GM13977 (cell line): ENCODE measurements at places on chromosomes 12 and 14.
A peak's percentile ranks its signal among the peaks of the same experiment; 100 is the strongest.

DNA sequence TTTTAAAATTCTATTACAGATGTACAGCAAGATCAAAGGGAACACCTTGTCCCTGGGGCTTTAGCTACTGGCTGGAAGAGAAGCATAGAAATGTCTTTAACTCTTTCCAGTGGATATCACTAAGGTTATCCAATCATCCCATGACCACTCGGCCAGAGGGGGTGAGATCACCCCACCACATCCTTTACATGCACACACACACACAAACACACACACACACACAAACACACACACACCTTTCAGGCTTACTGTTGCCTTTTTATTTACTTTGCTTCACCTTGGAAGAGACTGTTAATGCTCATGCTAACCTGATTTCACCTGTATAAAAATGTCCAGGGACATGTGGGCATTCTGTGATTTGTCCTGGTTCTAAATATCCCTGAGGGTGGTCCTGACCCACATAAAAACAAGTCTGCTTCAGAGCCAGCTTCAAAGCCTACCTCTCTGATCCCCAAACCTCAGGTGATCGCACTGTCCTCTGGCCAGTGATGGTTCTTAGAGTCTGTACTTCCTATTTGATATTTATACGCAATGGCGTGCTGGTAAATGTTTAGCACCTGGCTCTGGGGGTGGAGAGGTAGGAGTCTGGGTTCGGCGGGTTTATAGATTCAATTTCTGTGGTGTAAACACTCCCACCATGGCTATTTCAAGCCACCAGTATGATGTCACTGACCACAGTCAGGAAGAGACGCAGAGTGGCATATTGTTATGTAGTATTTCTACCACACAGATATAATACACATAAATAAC lies 166.1 kb upstream of the EEA1 start:
- DNase-seq = peak; percentile 29

- DNase-seq = no peak
Observed at GRCh38 chr12:12194206-12194605, 72.6 kb downstream of the LRP6 start.

GRCh38 chr12:125674554-125675338 lies 609.5 kb downstream of the AACS start:
- DNase-seq = no peak

DNA sequence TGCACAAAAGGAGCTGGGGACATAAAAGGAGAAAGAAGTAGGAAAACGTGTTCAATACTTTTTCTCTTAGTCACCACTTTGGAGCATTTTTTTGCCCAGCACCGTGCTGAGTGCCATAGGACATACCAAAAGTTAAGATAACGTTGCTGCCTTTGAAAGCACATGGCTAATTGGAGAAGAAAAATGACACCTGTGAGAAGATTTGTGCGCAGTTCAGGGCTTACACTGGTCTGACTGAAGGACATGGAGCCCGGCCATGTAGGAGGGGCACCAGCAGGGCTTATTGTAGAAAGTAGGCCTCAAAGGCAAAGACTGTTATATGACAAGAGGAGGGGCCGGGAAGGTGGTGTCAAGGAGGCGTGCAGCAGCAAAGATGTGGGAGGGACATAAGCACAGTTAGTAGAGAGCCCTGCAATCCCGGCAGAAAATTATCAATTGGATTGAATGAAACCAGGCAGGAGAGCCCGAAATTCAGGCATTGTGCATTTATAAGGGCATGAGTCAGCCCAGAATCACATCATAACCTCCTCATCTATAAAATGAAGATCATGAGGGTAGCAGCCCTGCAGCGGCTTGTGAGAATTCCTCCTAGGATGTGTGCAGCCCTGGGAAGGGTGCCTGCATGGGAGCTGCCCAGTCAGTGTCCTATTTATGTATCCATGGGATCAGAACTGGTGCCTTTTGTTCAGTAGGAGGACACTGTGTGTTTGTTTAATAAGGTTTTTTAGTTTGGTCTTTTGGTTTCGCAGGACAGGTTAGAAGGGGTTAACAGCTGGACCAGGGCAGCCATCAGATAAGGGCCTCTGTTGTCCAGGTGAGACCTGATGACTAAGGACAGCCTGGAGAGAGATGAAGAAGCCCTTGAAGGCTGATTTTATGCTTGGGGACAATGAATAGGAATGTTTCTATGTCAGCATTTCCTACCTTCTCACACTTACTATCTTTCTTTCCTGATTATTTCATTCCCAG lies 122.4 kb downstream of the GPR135 start:
- no peak for DNase-seq

DNA sequence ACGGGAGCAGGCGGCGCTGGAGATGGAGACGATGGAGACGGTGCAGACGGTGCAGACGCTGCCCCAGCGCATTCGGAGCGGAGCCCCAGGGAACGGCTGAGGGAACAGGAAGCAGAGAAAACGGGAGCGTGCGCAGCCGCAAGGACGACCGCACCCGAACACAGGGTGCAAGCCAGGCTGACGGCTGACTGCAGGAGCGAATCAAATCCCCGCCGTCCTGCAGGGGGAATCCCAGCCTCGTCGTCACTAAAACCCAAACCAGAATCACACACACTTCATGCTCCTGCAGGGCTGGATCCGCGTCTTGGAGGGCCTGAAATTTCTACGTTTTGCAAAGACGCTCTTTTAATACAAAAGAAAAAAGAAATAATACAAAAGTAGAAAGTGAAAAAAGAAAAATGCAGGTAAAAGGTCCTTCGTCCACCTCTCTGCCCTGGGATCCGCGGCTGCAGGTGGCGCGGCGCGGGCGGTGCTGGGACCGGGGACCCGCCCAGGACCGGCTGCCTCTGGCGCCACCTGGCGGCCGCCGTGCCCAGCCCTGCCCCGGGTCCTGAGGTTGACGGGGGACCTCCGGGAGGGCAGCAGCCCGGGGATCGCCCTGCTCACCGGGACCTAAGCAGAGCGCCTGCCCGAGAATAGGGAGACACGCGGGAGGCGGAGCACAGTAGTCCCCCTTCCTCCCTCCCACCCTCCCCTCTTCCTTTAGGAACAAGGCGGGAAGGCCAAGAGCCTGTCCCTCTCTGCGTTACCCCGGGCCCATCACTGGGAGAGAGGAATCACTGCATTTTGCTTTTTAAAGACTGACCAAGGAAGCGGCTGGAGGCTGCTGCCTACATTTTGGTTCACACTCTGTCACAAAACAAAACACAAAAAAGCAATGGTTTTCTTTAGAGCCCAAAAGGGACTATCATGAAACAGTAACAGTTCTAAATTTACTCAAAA lies 20.1 kb downstream of the STX2 start:
- peak; percentile 92 for DNase-seq

- peak; percentile 72 for DNase-seq
Observed at GRCh38 chr12:4855121-4855924, 54.4 kb upstream of the KCNA1 start.

DNA sequence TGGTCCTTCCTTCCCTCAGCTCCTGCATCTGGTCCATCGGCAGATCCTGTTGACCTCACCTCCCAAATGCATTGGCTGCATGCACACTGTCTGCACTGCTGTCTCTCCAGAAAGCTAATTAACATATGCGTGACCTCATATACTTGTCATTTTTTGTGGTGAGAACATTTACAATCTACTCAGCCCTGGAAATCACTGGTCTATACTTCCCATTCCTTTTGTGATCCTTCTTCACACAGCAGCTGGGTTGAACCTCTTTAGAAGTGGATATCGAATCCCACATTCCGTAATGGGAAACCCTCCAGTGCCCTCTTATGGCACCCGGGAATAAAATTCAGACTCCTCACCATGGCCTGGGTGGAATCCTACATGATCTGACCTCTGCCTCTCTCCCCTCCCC lies 45.0 kb downstream of the SMOC1 start:
- DNase-seq = no peak

GRCh38 chr12:93325855-93326254 lies 51.9 kb upstream of the NUDT4 start:
- no peak for DNase-seq

GRCh38 chr14:61254808-61255526 lies 26.2 kb downstream of the TMEM30B start:
- DNase-seq = no peak

DNA sequence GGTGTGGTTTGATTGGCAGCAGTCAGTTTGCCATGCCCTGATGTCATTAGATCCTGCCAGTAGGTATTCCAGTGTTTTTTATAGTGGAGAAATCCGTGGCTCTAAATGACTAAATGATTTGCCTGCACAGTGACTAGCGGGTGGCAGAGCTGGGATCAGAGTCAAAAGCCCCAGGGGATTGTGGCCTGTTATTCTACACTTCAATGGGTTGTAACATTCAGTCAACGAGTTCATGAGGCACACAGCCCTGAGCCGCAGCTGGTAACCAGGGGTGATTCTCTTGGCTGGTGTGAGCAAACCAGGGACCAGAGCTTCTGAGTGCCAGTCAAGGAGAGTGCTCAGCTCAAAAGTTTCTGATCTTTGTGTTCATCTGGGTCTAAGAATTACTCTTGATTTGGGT lies 1.8 kb downstream of the MYH6 start:
- no peak for DNase-seq

GRCh38 chr12:53115891-53116648 lies 12.8 kb downstream of the SOAT2 start:
- DNase-seq = peak; percentile 7

- DNase-seq = no peak
Observed at GRCh38 chr12:13186302-13186701, 10.2 kb upstream of the EMP1 start.

DNA sequence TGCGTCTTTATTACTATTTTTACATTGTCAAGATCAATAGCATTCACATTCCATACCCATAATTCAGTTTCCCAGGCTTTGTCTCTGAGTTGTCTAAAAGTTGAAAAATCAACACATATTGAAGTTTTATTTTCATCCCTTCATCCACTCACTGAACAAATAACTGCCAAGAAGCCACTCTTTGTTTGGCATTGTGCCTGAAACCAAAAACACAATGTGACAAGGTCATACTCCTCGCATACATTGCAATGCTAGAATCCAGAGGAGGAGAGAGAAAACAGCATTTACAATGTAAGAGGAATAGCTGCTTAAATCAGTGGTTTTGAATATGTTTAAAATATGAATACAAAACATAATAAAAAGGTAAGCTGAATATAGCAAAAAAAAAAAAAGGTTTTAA lies 71.8 kb downstream of the CCDC60 start:
- DNase-seq = no peak

DNA sequence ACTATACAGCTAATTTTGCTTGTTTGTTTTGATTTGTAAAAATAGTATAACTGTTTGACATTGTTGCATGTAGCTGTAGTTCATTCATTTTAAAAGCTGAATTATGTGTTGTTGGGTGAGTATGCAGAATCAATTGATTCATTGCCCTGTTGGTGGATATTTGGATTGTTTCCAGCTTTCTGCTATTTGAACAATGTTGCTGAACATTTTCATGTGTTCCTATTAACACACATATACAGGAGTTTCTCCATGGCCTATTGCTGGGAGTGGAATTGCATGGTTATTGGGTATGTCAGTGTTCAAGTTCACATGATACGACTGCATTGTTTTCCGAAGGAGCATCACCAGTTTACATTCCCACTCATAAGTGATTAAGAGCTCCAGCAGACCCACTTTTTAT lies 75.3 kb downstream of the SRGAP1 start:
- no peak for DNase-seq

- no peak for DNase-seq
Observed at GRCh38 chr14:34463598-34463961, 1.5 kb upstream of the SPTSSA start.

DNA sequence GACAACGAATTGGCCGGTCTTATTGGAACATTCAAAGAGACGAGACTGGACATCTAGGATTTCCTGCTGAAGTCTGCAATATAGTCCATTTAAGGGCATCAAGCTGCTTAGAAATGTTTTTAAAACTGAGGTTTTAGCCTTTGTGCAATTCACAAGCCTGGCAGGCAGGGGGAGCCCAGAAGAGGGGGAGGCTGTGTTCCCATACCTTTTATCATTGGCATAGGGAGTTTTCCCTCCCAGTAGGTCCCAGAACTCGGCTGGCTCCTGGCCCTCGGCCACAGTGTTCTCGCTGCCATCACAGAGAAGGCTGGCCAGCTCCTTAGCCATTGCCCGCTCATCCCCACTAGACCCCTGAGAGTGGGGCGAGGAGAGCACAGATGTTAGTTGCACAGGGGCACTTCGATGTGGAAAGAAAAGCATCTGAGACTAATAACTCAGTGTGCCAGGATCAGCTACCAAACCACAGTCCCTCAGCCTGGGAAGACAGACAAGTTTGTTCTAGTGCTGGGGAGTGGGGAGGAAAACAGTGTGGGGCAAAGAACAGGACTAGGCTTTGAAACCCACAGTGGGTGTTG lies 15.1 kb downstream of the AVIL start:
- DNase-seq = peak; percentile 41

GRCh38 chr12:121823101-121823726 lies 19.4 kb downstream of the SETD1B start:
- no peak for DNase-seq

DNA sequence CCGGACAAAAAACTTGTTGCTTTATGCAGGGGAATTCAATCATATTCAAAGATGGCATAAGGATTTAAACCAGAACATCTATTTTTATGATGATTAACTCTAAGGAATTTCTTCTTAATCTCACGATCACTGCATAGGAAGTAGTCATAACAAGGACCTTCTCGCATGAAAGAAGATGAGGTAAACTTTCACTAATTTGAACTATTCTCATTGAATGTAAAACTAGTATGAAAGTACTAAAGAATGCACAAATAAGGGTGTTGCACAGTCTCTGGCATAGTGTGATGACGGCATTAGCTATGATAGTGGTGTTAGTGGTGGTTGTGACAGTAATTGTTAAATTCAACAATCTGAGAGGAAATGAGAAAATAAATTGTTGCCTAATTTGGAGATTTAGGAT lies 280.0 kb downstream of the SLC6A15 start:
- DNase-seq = no peak

DNA sequence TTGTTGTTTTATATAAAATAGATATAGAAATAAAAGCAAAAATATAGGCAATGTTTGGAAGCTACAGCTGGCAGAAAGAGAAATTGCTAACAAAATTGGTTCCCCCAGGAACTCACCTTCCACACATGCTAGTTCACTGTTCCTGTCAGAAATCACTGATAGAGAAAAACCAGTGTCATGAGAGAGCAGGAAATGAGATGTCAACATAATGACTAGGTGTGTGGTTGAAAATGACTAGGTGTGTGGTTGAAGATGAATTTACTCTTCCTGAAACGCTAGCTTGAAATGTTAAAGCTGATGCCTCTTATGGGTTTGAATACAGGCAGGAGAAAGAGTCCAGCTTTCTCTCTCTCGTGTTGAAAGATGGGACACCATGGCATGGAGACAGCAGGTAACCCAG lies 216.3 kb downstream of the C12orf42 start:
- peak; percentile 61 for DNase-seq

DNA sequence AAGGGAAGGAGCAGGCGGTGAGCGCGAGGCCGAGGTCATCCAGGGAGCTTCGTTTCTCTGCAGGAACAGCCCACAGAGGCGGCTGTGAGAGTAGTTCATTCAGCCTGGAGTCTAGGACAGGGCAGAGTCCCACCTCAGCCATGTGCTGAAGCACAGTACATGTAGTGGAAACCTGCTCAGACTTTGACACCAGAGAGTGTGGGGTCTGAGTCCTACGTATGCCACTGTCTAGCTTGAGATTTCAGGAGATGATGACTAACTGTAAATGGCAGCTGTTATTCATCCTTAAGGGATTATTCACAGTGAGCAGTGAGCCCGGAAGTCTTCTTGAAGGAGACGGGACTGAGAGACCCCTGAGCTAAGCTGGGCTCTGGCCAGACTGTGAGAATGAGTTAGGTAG lies 938 bp upstream of the SLC6A13 start:
- no peak for DNase-seq
